Activated T-cell treated with anti-CD3 and anti-CD28 coated beads for 1 hour (primary cell): ENCODE measurements at places on chromosomes 6 and 20.

GRCh38 chr6:43185391-43185985, 3.5 kb downstream of the CUL9 start:
- DNase-seq: no peak

- no peak for DNase-seq
Observed at GRCh38 chr20:61027218-61027617, 224.8 kb upstream of the CDH4 start.

- DNase-seq: no peak
Observed at GRCh38 chr6:43951063-43951755, 176.0 kb downstream of the MRPL14 start.

DNA sequence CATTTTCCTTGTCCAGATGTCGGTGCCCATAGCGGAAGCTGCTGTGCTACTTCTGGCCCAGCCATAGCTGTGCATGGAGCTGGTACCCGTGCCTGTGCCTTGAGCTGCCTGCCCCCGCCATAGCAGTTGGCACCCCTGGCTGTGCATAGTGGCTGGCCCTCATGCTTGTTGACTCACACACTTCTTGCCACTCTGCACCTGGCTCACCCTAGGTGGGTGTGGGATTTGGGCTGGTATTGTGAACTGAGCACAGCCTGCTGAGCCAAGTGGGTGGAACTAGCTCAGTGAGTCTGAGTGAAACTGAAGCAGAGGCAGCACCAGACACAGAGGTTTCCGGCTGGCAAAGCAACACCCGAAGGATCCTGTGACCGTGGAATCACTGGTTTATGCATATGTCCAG, 689.5 kb upstream of the EYS start:
- no peak for DNase-seq

- no peak for DNase-seq
Observed at GRCh38 chr6:4401408-4402368, 266.3 kb upstream of the ECI2 start.

DNA sequence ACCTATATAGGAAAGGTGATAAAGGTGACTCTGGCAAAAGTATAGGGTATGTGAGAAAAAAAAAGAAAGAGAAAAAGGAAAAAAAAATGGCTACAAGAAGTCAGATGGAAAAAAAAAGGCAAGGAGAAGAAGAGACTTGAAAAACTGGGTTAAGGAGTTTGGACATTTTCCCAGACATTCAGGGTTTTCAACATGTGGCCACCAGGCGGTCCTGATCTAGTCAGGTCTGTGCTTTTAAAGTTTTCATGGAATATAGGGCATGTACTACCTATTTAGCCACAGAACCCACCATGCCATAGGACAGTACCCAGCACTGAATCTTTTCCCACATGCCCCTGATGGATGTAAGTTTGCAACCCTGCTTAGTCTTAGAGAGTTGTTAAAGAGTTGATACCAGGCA, 433.7 kb downstream of the MAFB start:
- no peak for DNase-seq
